ENCODE measurements at places on chromosomes 11 and 22. TPM values are rescaled to one million over a fixed set of nuclear protein-coding genes. Genes with fewer than 3 reads are reported as not detected.

SFI1 gene
- 19.8 TPM for total RNA-seq

ROM1 gene
- total RNA-seq = 2.3 TPM

OR8B3 gene
- total RNA-seq = not detected

LAYN gene
- total RNA-seq = 19.3 TPM

NUP98 gene
- 60.9 TPM for total RNA-seq

ETS1 gene
- 169 TPM for total RNA-seq

HPX gene
- total RNA-seq = 2.5 TPM

PATE4 gene
- not detected for total RNA-seq

TRMU gene
- total RNA-seq = 34.3 TPM

WNT7B gene
- total RNA-seq = 1.5 TPM

MYO18B gene
- not detected for total RNA-seq

PRDM11 gene
- total RNA-seq = 7.6 TPM

PRODH gene
- 1.0 TPM for total RNA-seq

LRRC4C gene
- total RNA-seq = not detected
